Neuronal stem cell (in vitro differentiated cells): ENCODE measurements at places on chromosomes 1 and 21.

DNA sequence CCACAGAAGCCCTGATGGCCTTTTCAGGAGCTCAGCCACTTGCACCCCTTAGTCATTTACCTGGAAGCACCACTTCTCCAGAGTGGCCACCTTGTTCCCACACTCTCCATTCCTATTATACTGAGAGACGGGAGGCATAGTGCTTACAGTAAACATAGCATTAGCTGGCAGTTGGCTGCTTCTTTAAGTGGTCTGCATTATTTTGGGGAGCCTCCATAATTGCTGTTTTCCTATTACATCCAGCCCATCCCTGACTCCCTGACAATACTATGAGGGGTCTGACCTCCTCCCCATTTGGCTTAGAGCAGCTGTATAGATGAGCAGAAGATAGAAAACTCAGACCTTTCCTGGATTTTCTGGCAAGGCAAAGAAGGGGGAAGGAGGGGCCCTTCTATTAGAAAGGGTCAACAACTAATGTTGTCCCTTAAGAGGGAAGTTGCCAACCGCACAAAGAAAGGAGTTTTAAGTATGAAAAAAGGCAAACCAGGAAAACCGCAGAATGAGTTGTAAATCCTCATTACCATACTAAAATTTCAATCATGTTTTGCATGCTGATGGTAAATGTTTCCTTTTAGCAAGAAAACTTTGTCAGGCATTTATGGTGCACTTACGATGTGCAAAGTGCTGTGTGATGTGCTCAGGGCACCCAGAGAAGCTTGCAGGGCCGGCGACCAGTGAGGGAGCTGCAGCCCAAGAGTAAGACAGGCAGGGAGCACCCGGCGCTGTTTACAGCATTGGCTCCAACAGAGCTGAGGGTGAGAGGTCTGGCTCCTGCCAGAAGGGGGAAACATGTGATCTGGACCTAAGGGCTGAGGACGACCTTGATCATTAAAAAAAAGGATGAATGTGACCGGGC, 167.3 kb downstream of the ZZZ3 start:
- DNase-seq = no peak
- H3K4me1 ChIP-seq = peaks cover 19% of the 10 kb centered on the region
- no peak overlapping the region for H3K4me3 ChIP-seq
- H3K27me3 ChIP-seq = no peaks in the 10 kb centered on the region

DNA sequence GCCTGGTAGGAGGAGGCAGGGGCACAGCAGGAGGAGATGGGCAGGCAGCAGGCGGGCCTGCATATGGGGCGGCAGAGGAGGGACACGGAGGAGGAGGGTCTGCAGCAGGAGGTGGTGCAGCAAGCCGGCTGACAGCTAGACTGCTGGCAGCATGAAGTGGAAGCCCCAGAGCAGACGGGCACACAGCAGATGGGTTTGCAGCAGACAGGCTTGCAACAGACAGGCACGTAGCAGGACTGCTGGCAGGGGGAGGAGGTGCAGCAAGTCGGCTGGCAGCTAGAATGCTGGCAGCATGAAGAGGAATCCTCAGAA, 615 bp downstream of the KRTAP10-5 start:
- no peaks in the 10 kb centered on the region for H3K36me3 ChIP-seq
- peaks cover 4% of the 10 kb centered on the region for H3K27me3 ChIP-seq
- no peaks in the 10 kb centered on the region for H3K4me1 ChIP-seq
- no peak overlapping the region for H3K27ac ChIP-seq
- no peak overlapping the region for H3K4me3 ChIP-seq

- H3K4me3 ChIP-seq = no peak overlapping the region
- no peak for DNase-seq
- no peak overlapping the region for H3K27ac ChIP-seq
- no peaks in the 10 kb centered on the region for H3K27me3 ChIP-seq
- no peaks in the 10 kb centered on the region for H3K36me3 ChIP-seq
Observed at GRCh38 chr1:227472772-227473171, 90.6 kb upstream of the ZNF678 start.

DNA sequence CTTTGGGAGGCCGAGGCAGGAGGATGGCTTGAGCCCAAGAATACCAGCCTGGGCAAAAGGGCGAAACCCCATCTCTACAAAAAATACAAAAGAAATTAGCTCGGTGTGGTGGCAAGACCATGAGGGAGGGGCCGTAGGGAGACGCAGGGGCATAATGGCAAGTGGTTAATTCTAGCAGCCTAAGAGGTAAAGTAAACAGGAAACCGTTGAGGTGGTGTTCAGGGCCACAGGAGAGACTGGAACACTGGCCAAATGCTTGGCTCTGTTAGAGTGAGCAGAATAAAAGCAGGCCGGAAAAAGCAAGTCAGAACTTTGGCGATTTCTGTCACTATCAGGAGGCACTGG, 89.2 kb downstream of the RIPK4 start:
- no peaks in the 10 kb centered on the region for H3K27me3 ChIP-seq
- no peaks in the 10 kb centered on the region for H3K36me3 ChIP-seq
- peaks cover 12% of the 10 kb centered on the region for H3K4me1 ChIP-seq
- H3K27ac ChIP-seq = no peak overlapping the region

GRCh38 chr21:28200726-28201125, 792.0 kb downstream of the LTN1 start:
- H3K27me3 ChIP-seq = no peaks in the 10 kb centered on the region
- no peak overlapping the region for H3K4me3 ChIP-seq
- no peak overlapping the region for H3K27ac ChIP-seq
- no peaks in the 10 kb centered on the region for H3K36me3 ChIP-seq

DNA sequence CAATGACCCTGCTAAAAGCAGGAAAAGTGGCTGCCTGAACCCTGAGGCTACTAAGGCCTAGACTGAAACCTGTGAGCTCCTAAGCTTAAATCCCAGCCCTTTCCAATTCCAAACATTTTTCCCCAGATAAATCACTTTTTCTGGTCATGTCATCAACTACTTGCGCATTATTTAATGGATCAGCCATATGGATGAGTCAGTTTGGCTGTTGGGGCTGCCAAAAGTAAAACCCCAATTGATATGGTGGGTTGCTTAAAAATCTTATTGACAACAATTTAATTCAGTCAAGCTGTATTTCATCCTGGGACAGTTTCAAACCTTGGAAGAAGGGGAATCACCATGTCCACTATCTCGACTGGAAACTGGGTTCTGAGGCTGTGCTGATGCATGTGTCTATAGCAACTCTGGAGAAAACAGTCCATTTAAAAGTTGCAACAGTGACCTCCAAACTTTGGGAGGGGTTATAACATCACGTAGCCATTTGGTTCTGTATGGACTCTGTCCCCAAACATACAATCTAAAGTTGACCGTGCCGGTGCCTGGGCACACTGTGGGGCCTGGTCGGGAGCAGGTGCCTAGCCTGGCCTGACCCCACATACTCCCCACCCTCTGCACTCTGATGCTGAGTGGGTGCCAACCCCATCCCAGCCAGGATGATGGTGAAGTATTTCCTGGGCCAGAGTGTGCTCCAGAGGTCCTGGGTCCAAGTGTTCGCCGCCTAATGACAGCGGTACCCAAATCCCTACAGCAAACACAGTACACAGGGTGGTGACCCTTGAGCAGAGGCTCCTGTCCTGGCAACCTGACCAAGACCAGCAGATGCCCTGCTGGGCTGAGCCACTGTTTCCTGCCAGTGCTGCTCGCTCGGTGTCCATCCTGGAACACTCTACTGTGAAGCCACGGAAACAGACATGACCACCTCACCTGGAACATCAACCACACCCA, 46.5 kb upstream of the LRRC52 start:
- H3K27me3 ChIP-seq = no peaks in the 10 kb centered on the region
- H3K4me3 ChIP-seq = no peak overlapping the region
- no peaks in the 10 kb centered on the region for H3K4me1 ChIP-seq
- no peak overlapping the region for H3K27ac ChIP-seq
- H3K36me3 ChIP-seq = no peaks in the 10 kb centered on the region
- DNase-seq = no peak

GRCh38 chr1:206631085-206631509, 4.2 kb upstream of the DYRK3 start:
- H3K27ac ChIP-seq = no peak overlapping the region
- H3K36me3 ChIP-seq = no peaks in the 10 kb centered on the region
- peaks cover 17% of the 10 kb centered on the region for H3K27me3 ChIP-seq

DNA sequence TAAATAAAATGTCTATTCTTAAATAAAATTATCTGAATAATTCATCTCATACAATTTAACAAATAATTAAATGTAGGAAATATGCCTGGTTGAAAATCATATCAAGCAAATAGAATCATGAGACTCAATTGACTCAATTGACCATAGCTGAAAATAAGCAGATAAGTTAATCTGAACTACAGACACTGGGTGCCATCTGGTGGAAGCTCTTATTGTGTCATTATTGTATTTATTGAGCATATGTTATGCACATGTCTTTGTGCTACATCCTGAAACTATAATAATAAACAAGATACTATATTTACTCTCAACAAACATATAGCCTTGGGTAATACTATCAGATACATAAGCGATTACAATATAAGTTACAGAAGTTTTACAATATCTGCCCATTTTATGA, 41.0 kb downstream of the BRINP3 start:
- no peak for DNase-seq
- H3K27ac ChIP-seq = no peak overlapping the region
- H3K4me1 ChIP-seq = no peaks in the 10 kb centered on the region
- no peak overlapping the region for H3K4me3 ChIP-seq
- H3K27me3 ChIP-seq = no peaks in the 10 kb centered on the region

- H3K27ac ChIP-seq = no peak overlapping the region
- DNase-seq = no peak
- H3K4me1 ChIP-seq = no peaks in the 10 kb centered on the region
- H3K36me3 ChIP-seq = no peaks in the 10 kb centered on the region
- no peak overlapping the region for H3K4me3 ChIP-seq
Observed at GRCh38 chr1:72896256-72896655, 613.9 kb upstream of the NEGR1 start.

DNA sequence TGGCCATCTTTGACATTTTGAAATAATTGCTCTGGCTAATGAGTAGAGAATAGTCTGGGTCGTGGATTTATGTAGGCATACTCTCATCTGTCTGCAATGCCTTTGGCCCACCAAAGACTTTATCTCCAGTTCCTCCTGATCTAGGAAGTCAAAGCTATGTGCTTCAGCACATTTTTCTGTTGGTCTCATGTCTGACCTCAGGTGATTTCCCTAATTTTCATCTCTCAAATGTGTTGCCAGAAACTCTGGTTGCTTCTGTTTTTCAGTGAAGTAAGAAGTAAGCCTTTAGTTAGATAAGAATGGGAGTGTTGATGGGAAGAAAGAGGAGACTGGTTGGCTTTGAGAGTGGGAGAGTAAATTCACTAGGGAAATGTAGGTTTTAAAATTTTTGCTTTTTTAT, 66.4 kb downstream of the GPR88 start:
- H3K27ac ChIP-seq = no peak overlapping the region
- no peaks in the 10 kb centered on the region for H3K36me3 ChIP-seq
- DNase-seq = no peak
- H3K4me1 ChIP-seq = no peaks in the 10 kb centered on the region

DNA sequence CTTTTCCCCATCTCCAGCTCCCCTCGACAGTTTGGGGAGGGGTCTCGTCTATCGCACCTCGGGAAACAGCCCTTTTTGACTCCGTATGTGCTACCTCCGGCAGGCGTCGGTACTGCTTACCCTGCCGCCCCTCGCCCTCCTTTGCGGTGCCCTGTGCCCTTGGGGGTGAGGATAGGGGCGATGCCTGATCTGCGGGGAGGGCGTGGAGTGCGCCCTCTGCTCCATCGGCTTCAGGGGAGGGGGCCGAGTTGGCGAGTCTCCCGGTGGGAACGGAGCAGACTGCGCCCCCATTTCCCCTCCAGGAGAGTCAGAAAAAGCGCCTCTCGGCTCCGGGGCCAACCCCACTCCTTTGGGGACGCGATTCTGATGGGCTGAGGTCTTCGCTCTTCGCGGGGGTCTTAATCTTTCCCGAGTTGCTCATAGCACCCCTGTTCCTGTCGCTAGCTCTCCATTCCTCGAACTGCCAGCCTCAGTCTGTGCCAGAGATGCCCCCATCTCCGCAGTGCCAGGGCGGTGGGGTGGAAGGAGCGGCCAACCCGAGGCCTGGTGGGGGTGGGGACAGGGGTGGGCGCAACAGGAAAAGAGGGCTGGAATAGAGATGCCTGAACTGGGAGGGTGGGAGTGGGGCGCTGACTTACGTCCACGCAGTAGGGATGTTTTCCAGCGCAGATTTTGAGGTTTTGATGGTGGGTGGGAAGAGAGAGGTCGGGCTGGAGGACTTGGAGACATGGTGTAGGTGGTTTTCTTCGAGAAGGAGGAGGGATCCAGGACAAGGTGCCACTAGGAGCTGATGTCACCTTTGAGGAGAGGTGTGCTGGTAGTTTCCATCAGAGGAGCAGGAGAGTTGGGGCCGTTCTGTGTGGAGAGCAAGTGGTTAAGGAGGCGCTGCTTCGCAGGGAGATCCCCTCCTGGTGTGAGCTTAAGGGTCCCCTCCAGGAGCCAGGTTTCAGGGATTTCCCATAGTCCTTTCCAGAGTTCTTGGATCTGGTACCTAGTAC, 674 bp downstream of the PPFIA4 start:
- DNase-seq = no peak
- H3K27ac ChIP-seq = no peak overlapping the region
- H3K36me3 ChIP-seq = peaks cover 5% of the 10 kb centered on the region
- H3K27me3 ChIP-seq = peaks cover 21% of the 10 kb centered on the region
- peaks cover 3% of the 10 kb centered on the region for H3K4me1 ChIP-seq
- peak overlapping the region; percentile 81 for H3K4me3 ChIP-seq

DNA sequence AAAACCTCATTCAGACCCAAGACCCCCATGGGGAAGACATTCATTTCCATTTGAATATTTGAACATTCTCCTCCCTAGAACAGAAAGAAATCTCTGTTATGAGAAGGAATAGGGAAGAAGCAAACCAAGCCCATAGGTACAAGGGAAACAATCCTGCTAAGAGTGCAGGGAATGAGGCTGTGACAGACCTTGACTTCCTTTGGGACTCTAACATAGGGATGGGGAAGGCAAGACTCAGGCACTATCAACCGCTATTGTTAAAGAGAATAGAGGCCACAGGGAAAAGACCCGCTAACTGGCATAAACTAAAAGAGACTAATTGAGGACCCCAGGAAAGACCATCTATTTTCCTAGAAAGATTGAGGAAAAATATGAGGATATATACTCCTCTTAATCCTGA, 117.8 kb upstream of the BRINP3 start:
- no peaks in the 10 kb centered on the region for H3K4me1 ChIP-seq
- no peak for DNase-seq
- no peak overlapping the region for H3K27ac ChIP-seq
- H3K36me3 ChIP-seq = no peaks in the 10 kb centered on the region
- H3K4me3 ChIP-seq = no peak overlapping the region

- no peak for DNase-seq
- no peak overlapping the region for H3K27ac ChIP-seq
- no peak overlapping the region for H3K4me3 ChIP-seq
- H3K27me3 ChIP-seq = no peaks in the 10 kb centered on the region
- peaks cover 26% of the 10 kb centered on the region for H3K4me1 ChIP-seq
Observed at GRCh38 chr1:96596226-96596922, 125.2 kb upstream of the PTBP2 start.

DNA sequence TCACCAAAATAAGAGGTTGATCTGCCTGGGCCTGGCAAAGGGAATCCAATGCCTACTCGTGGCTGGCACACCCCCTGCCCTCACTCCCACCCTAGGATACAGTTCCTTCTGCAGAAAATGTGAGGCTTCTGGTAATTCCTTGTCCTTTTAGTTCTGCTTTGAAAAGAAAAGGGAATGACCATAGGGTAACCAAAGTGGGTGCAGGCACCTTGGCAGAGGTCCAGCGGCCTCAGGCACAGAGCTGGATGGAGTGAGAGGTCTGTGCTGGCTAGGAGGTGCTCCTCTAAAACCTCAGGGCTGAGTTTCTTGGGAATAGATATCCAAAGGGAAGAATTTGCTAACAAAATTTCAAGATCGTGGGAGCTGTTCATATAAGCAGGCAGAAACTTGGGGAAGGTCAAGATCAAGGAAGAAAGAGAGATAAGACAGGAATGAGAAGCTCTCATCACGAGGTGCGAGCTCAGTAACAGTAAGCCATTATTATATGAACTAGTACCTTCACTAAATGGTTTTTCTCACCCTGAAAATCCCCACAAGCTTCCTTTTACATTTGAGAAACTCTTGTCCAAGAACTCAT, 293.1 kb upstream of the LYPLAL1 start:
- no peak overlapping the region for H3K4me3 ChIP-seq
- no peaks in the 10 kb centered on the region for H3K27me3 ChIP-seq
